ENCODE measurements at places on chromosomes 6 and 20.
A peak's percentile ranks its signal among the peaks of the same experiment; 100 is the strongest.

- no peak for DNase-seq
These were observed 18.5 kb upstream of the KIAA0408 start for GRCh38 chr6:127477658-127478057.

DNA sequence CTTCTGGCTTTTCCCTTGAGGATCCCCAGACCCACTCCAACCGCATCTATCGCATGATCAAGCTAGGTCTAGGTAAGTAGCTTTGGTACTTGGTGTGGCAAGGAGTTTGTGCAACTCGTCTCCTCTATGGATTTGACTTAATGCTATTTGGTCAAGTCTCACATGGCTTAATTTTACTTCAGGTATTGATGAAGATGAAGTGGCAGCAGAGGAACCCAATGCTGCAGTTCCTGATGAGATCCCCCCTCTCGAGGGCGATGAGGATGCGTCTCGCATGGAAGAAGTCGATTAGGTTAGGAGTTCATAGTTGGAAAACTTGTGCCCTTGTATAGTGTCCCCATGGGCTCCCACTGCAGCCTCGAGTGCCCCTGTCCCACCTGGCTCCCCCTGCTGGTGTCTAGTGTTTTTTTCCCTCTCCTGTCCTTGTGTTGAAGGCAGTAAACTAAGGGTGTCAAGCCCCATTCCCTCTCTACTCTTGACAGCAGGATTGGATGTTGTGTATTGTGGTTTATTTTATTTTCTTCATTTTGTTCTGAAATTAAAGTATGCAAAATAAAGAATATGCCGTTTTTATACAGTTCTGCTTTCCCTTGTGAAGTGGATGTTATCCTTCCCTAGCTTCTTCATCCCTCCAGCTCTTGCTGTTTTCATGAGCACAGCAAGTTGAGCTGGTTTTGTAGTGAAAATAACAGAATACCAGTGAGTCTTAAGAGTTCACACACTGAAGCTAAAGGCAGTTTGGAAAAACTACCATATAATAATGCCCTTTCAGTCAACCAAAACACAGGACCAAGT is 3.8 kb downstream of the SLC35B2 start:
- peak; percentile 74 for DNase-seq

DNA sequence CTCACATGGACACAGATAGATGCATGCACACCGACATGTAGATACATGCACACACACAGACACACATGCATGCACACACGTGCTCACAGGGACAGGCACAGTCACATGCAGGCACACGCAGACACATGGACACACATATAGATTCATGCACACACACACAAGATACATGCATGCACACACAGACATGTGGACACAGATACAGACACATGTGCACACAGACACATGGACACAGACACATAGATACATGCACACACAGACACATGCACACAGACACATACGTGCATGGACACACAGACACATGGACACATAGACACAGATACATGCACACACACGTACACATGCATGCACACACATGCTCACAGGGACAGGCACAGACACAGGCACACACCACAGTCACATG is 19.8 kb downstream of the SYNDIG1 start:
- no peak for DNase-seq

DNA sequence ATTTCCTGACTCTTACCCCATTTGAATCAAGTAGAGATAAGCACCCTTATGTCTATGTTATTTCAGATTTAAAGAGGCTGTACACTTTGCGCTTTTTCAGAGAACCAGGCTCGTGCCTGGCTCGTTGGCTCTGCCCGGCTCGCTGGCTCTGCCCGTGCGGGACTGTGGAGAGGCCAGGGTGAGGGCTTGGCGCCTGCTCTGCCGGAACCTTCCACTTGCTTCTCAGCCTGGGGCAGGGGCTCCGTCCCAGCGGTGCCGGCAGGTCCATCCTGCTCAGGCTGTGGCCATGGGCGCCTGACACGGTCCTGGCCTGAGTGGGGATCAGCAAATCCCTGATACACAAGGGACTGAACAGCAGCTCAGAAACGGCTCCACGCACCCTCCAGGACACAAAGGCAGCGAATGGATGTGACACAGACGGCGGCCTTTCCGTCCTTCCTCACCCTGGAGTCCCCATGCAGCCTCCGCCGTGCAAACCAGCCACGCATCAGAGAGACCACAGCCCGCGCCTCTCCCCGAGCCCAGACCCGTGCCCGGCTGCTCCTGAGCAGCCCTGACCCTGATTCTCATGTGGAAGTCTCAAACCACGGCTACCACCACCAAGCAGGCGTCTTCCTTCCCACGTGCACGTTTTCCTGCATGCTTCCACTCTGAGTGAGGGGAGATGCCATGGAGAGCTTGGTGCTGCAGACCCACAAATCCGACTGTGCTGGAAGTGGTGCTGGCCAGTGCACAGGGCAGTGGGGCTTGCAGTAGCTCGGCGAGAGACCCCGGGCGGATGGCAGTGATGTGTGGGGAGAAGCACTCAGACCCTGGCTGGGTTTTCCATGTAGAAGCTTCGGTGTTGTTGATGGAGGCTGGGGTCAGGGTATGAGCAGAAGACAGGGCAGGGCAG is 233.9 kb downstream of the ERMARD start:
- DNase-seq: no peak

DNA sequence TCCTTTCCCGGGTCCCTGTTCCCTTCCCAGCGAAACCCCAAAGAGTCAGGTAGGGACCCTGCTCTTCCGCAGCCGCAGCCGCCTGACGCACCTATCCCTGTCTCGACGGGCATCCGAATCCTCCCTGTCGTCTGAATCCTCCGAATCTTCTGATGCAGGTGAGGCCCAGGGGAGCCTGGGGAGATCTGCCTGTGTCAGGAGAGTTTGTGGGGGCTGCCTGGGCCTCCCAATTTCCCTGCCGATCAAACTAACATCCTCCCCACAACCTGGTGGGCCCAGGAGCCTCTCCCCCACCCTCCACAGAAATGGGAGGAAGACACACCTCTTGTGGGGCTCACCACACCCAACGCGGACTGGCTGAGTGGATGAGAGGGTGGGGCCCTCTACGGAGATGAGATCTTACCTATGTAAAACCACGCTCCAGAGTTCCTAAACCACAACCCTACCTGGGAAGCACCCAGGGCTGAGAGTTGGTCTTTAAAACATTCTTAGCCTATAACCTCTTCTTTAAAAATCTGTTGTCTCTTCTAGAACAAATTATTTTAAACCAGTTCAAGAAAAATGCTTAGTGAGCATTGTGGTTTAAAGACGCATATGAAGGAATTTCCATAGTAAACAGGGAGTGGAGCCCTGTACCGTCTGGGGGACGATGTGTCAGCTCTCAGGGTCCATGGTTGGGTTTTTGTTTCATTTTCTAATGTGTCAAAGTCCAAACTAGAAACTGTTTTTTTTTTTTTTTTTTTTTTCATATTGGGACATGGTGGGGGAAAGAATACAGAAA is 1.7 kb downstream of the CDC25B start:
- DNase-seq: peak; percentile 41

- DNase-seq: no peak
These were observed 341.0 kb downstream of the ARHGAP18 start for GRCh38 chr6:129368970-129369369.

DNA sequence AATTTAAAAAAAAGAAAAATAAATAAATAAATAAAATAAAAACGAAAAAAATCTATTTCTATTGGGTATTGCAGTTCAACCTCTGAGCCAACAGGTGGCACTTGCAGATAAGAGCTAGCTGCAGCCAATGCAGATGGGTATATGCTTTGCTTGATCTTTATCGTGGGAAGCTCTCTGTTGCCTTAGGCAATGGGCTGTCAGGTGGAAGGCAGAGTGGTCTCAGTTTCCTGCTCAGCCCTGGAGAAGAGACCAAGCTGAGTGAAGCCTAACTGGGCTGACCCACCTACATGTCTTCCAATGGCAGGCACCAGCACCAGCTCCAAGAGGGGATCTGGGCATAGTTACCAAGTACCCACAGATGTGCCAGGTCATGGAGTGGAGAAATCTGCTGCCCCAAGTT is 95.0 kb downstream of the AK9 start:
- DNase-seq: peak; percentile 11

DNA sequence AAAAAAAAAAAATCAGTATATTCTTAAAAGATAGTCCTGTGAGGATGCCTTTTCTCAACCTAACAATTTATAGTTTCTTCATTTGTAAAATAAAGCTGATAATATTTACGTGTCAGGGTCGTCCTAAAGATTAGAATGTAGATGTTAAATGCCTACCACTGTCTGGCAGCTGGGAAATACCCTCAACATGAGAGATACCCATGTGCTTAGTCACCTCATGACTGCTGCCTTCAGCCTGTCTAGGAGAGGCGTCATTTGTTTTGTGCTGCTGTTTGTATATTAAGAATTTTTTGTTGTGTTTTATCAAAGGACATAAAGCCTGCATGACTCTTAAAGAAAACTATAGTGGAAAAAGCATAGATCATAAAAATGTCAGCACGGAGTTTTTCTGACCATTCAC is 9.5 kb downstream of the FAM120B start:
- no peak for DNase-seq

- DNase-seq: no peak
These were observed 4.7 kb upstream of the GJA1 start for GRCh38 chr6:121430514-121431460.

- DNase-seq: no peak
These were observed 54.0 kb upstream of the SNX9 start for GRCh38 chr6:157768863-157769551.

GRCh38 chr6:104591573-104592334 is 268.0 kb downstream of the HACE1 start:
- no peak for DNase-seq

- DNase-seq: no peak
These were observed 267.8 kb downstream of the PTPRK start for GRCh38 chr6:128252341-128253176.

DNA sequence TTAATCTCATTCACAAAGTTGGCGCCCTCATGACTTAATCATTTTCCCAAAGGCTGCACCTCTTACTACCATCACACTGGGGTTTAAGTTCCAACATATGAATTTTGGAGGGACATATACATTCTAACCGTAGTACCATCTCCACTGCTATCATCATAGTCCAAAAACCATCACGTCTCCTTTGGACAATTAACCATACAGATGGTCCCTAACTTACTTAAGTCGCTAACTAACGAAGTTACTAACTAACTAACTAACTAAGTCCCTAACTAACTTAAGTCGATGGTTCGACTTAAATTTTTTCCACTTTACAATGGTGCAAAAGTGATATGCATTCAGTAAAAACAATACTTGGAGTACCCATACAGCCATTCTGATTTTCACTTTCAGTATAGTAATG is 24.0 kb upstream of the TBC1D22B start:
- DNase-seq: no peak

- DNase-seq: no peak
These were observed 333.0 kb downstream of the RFPL4B start for GRCh38 chr6:112680091-112680490.

DNA sequence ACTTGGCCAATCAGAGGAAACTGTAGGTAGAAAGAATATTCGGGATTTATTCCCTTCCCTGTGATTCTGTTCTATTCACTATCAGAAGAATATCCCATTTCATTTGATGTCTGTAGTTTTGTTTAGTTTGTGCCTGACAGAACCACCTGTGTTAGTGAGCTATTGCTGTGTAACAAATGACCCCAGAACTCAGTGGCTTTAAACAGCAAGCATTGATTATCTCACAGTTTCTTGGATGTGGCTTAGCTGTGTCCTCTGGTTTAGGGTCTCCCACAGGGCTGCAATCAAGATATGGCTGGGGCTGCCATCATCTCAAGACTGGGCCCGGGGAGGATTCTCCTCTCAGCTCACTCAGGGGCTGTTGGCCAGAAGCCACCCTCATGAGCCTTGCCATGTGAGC is 143.7 kb downstream of the ZDHHC14 start:
- DNase-seq: no peak

DNA sequence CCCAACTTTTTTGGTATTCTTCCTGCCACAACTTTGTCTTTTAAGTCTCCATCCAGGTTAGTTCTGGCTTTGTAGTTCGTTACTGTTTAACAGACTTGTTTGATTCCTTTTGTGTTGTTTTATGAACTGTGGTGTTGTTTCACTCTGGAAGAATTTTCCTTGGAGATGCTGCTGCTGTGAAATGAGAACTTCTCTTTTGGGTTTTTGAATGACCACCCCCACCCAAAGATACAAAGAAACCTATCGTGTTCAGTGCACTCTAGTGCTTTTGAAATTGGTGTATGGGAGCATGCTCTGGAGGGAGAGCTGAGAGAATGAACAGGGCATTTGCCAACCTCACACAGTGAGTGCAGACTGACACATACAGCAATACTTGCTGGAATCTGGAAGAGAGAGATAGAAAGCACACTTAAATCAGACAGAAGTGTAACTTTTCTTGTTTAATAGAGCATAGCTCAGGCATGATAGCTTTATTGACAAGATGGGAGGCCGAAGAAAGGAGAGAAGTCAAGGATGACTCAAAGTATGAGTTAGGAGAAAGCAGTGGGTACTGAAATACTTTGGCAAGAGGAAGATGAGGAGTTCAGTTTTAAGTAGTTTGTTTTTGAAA is 293.1 kb downstream of the SOX4 start:
- DNase-seq: no peak

GRCh38 chr6:163903541-163903940 is 489.0 kb downstream of the QKI start:
- DNase-seq: no peak

DNA sequence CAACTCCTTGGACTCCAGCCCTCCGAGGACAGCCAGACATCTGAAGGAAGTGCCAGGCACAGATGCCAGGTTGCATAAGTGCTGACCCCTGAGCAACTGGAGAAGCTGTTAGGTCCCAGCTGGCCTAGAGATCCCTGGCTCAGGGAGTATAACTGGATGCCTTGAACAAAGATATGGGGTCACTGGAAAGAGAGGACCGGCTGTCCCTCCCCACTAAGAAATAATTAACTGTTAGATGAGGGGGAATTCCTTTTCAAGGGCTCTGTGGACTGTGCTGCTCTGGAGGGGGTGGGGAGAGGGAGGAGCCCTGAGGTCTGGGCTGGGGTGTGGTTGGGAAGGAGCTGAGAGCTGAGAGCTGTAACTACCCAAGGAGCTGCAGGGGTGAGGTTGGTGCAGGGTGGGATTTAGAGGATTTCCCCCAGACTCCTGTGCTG is 39.6 kb downstream of the HLA-F start:
- DNase-seq: no peak

DNA sequence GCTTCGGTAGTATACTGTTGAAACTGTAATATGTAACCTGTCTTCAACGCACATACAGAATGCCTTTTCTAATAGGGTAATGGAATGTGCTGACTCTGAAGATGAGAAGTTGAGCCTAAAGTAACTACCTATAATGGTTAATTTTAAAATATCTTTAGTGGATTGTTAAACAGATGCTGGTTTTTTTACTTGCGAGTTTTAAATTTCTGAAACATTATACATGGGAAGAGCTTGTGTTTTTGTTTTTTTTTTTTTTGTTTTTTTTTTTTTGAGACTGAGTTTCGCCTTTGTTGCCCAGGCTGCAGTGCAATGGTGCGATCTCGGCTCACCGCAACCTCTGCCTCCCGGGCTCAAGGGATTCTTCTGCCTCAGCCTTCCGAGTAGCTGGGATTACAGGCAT is 166.9 kb downstream of the JARID2 start:
- DNase-seq: no peak

- no peak for DNase-seq
These were observed 111.5 kb downstream of the SESN1 start for GRCh38 chr6:108983151-108983550.
